ENCODE measurements at places on chromosomes 11 and 22.

- no peak for DNase-seq
- no peak overlapping the region for H3K4me3 ChIP-seq
- H3K4me1 ChIP-seq = peaks cover 2% of the 10 kb centered on the region
Observed at GRCh38 chr11:66864924-66865697, 8.2 kb downstream of the LRFN4 start.

DNA sequence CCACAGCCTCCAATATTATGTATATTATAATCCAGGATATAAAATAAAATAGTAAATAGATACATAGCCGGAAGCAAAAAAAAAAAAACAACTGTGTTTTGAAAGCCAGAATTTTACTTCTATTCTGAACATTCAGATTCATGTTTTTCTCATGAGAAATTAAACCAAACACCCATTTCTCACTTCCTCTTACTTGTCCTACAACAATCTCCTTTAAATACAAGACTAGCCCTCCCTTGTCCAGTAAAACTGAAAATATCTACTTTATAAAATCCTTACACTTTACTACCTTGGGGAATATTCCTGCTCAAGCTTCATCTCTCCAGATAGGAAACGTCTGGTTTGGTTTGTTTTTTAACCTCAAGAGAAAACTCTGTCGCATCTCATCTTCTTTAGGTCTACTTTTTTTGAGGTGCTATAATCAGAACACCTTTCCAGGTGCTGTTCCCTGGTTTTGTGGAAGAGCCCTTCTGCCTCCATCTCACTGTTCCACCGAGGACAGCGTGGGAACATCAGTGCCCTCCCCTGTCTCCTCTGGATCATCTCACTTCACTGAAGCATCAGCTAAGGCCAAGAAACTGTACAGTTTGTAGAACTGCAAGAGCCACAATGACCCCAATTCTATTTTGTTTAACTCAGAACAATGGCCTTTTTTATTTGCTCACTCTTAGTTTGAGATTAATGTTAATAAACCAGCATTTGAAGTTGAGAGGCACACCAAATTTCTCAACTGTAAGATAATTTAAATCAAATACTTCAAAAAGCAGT lies 82.0 kb upstream of the ARHGAP32 start:
- no peaks in the 10 kb centered on the region for H3K4me1 ChIP-seq
- H3K27me3 ChIP-seq = no peaks in the 10 kb centered on the region
- H3K27ac ChIP-seq = no peak overlapping the region
- H3K4me3 ChIP-seq = no peak overlapping the region
- H3K36me3 ChIP-seq = no peaks in the 10 kb centered on the region

- no peaks in the 10 kb centered on the region for H3K36me3 ChIP-seq
- H3K27ac ChIP-seq = no peak overlapping the region
- H3K4me3 ChIP-seq = no peak overlapping the region
- no peaks in the 10 kb centered on the region for H3K27me3 ChIP-seq
- H3K4me1 ChIP-seq = no peaks in the 10 kb centered on the region
Observed at GRCh38 chr11:4464216-4465159, 15.4 kb downstream of the OR52K2 start.

DNA sequence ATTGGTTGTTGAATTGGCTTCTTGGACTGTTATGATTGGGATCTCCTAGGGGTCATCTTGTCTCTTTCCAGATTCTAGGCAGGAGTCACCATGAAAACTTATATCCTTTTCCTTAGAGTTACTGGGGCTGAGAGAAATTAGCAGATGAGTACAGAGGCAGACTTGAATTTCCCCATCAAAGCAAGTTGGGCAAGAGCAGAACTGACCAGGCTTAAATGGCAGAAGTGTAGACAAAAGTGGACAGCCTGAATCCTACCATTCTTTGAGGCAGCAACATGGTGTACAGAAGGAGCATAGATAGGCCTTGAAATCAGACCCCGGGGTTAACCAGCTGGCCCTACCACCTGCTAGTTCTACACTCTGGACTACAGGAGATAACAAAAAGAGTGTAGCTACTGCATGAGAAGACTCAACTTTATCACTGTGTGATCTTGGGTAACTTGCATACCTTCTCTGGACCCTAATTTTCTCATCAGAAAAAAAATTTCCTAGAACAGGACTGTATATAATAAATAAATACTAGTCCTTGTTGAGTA lies 427.4 kb upstream of the CADM1 start:
- no peak for DNase-seq
- H3K27ac ChIP-seq = no peak overlapping the region
- no peaks in the 10 kb centered on the region for H3K4me1 ChIP-seq
- peaks cover 9% of the 10 kb centered on the region for H3K27me3 ChIP-seq

DNA sequence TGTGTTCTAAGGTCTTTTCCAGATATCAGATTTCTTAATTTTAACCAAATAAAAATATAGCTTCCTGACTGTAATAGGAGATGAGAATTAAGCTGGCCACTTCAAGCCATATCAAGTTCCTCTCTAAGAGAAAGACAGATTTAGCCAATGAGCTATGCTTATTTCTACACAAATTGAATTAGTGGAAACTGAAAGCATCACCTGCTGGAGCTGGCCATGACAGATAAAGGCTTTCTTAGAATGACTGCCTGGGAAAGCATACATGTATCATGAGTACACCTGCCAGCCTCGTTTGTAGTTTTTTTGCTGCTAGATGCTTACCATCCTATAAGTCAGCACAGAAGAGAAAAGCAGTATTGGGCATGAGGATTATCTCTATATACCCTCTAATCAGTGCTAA lies 53.5 kb upstream of the DBX1 start:
- H3K27me3 ChIP-seq = peaks cover 15% of the 10 kb centered on the region
- H3K4me3 ChIP-seq = no peak overlapping the region
- no peaks in the 10 kb centered on the region for H3K4me1 ChIP-seq
- no peaks in the 10 kb centered on the region for H3K36me3 ChIP-seq

DNA sequence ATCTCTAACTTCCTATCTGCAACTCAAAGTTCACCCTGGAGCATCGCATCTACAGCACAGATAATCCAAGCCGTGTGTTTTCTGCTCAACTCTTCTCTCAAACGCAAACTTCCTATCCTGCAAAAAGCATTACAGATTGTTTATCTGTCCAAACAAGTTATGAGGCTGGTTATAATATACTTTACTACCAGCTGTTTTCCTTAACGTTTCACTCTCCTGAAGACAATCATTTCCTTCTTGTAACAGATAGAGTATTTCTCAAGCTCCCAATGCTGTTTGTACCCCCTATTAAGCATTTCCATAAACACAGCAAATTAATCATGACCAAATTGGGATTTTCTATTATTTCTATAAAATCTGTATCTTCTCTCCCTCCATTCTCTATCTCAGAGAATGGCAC lies 84.7 kb downstream of the SBF2 start:
- no peak for DNase-seq
- no peaks in the 10 kb centered on the region for H3K36me3 ChIP-seq
- no peak overlapping the region for H3K4me3 ChIP-seq
- H3K27ac ChIP-seq = no peak overlapping the region
- no peaks in the 10 kb centered on the region for H3K27me3 ChIP-seq

- no peak for DNase-seq
- no peaks in the 10 kb centered on the region for H3K36me3 ChIP-seq
- H3K27ac ChIP-seq = no peak overlapping the region
- H3K4me3 ChIP-seq = no peak overlapping the region
- H3K4me1 ChIP-seq = no peaks in the 10 kb centered on the region
Observed at GRCh38 chr22:19818324-19819207, 36.1 kb downstream of the GNB1L start.

DNA sequence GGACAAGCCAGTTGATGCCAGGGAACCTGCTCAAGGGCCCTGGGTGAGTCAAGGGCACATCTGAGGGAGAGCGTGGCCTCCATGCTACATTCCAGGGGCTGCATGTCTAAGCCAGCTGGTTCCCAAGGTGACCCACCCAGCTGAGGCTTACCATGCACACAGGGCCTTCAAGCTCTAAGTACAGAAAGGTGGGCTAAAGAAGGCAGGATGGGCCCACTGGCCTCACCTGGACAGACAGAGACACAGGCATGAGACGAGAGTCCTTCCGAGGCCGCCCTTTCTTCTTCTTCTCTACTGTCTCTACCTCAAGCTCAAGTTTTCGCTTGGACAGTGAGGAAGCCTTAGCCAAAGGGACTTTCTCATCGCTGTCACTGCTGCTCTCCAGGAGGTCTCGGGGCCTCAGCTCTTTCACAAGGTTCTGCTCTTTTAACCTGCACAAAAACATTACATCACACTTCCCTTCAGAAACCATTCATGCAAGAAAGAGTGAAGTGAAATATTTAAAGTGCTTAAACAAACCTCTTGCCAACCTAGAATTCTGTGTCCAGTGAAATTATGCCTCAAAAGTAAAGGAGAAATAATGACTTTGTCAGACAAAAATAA lies 69.9 kb downstream of the HIRA start:
- H3K4me3 ChIP-seq = no peak overlapping the region
- no peak for DNase-seq
- no peaks in the 10 kb centered on the region for H3K27me3 ChIP-seq
- H3K4me1 ChIP-seq = peaks cover 10% of the 10 kb centered on the region
- no peak overlapping the region for H3K27ac ChIP-seq

- H3K4me1 ChIP-seq = peaks cover 3% of the 10 kb centered on the region
- peaks cover 10% of the 10 kb centered on the region for H3K27me3 ChIP-seq
- H3K4me3 ChIP-seq = peak overlapping the region; percentile 18
- no peaks in the 10 kb centered on the region for H3K36me3 ChIP-seq
- no peak overlapping the region for H3K27ac ChIP-seq
Observed at GRCh38 chr22:44586999-44587736, 89.1 kb upstream of the RTL6 start.

DNA sequence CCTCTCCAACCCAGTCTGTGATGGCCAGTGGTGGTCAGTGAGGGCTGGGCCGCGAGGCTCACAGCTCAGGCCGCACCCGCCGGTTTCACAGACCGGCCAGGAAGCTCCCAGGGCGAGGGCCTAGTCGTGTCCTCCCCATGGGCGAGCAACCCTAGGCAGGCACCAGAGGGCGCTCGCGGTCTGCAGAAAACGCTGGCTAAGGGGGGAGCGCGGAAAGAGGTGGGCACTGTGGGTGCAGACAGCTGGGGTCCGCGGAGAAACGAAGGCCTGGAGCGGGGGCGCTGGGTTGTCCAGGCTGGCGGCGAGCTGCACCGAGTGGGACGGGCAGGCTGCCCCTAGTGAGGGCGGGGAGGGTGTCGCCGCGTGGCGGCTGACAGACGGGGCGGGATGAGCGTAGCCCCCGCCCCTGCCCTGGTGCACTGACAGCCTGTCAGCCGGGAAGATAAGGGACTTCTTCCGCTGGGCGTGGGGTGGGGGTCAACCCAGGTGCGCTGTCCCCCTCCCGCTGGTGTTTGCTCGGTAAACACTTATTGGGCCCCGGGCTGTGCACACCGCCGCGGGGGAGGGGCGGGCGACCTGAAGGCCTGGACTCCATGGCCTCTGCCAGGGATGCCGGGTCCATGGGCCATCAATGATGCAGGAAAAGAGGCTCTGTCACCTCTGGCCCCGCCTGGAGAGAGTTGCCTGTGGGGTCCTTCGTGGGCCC lies 7.5 kb downstream of the GP1BB start:
- no peak overlapping the region for H3K27ac ChIP-seq
- H3K4me1 ChIP-seq = no peaks in the 10 kb centered on the region
- peaks cover 12% of the 10 kb centered on the region for H3K27me3 ChIP-seq
- H3K36me3 ChIP-seq = no peaks in the 10 kb centered on the region

DNA sequence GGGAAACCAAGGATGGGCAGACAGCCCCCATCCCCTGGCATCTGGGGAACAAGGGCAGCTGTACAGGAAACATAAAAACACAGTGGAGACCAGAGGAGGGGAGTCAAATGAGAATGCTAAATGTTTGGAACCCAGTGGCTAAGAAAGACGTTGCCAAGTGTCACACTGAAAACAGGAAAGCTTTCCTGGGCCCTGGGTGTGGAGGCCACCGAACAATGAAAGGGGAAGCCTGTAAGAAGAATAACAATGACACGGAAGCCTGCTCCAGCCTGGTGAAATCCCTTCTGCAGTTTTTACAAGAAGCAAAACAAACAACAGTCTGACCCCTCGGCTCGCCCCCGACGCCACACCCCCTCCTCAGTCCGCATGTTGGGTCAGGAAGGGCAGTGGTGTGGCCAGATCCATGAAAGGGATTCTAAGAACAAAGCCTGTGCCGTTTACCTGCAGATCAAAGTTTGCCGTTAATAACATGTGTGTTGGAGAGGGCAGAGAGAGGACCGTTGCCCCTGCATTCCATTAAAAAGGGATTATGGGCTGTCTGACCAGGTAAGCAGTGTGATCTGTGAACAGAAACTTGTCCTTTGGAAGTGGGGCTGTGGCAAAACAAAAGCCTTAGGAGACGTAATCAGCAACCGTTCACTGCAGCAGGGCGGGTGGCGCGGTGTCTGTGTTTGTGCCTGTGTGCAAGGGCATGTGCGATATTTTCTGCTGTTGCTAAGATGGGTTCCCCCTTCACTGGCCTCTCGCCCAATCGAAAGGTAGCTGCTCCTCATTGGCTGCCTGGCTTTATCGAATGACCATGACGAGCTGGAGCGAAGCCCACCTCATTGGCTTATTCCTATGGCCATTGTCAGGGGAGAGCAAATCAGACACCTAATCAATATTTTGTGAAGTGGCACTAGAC lies 113.7 kb upstream of the BLID start:
- no peak overlapping the region for H3K27ac ChIP-seq
- no peak overlapping the region for H3K4me3 ChIP-seq
- H3K27me3 ChIP-seq = no peaks in the 10 kb centered on the region
- peaks cover 17% of the 10 kb centered on the region for H3K36me3 ChIP-seq
- no peak for DNase-seq

DNA sequence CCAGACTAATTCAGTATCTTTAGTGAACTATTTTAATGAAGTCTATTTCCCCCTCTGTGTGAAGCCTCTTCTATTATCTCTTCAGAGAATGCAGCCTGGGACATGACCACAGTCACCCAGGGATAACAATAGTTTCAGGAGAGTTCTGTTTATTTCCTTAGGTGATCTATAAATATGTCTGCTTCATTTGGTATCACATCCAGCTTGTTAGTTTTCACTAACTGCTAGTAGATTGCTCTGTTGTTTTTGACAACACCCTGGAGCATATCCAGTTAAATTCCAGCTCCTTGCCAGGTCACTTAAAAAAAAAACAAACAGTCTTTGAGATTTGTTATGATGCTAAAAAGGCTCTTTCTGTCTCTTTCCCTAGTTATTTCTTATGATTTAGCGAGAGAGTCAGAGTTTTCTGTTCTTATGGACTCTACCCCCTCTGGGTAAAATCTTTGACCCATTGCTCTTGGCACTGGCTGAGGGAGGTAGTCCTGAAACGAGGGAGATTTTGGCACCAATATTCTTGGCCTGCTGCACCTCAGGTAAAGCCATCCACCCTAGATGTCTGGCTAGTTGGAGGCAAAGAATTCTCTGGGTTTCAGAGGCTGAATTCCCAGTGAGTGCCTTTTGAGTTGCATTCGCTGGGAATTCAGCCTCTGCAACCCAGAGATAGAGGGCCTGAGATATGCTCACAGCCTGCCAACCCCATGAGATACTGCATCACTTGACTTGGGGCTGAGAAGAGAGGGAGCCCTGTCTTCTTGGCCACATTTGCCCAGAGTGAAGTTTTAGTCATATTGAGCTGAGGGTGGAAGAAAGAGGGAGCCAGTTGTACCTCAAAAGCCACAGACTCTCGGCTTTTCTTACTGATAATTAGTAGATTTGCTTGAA lies 159.1 kb downstream of the PGR start:
- no peaks in the 10 kb centered on the region for H3K27me3 ChIP-seq
- DNase-seq = no peak
- peaks cover 3% of the 10 kb centered on the region for H3K36me3 ChIP-seq
- H3K27ac ChIP-seq = no peak overlapping the region
- H3K4me3 ChIP-seq = no peak overlapping the region
